ENCODE measurements at places on chromosomes 7 and 10.

DNA sequence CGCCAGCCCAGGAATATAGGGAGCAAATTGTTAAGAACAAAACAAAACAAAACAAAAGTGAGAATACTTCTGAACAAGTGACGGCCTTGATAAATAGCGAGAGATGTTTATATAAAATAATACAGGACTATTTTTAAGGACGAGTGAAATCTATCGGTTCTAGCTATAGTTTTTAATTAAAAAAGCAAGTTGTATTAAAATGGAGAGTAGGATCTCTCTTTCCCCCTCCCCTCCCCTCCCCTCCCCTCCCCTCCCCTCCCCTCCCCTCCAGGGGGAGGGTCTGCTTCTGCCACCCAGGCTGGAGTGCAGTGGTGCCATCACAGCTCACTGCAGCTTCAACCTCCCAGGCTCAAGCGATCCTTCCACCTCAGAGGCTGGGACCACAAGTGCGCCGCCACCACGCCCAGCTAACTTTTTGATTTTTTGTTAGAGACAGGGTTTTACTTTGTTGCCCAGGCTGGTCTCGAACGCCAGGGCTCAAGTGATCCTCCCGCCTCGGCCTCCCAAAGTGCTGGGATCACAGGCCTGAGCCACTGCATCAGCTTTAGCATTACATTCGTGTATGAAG is 440 bp upstream of the TCAF1 start:
- no peak overlapping the region for H3K27ac ChIP-seq
- no peaks in the 10 kb centered on the region for H3K36me3 ChIP-seq
- no peaks in the 10 kb centered on the region for H3K27me3 ChIP-seq
- H3K4me1 ChIP-seq, result peaks cover 12% of the 10 kb centered on the region

DNA sequence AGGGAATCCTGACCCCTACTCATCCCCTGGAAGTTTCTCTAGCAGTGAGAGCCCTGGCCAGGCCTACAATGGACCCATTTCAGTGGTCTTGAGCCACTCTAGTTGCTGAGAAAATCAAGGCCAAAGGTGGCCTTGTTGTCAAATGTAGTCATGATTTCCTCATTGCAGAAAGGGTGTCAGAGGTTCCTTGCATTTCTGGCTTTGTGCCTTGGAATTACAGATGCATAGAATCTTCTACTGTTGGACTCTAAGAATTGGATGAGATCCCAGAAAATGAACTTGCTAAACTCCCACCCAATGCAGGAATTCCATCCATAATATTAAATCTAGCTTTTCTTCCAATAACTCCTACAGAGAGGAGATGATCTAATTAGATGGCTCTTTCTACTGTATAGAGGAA is 12.2 kb downstream of the CPA2 start:
- H3K27me3 ChIP-seq, result no peaks in the 10 kb centered on the region
- H3K4me1 ChIP-seq, result no peaks in the 10 kb centered on the region
- DNase-seq, result no peak

GRCh38 chr10:33805831-33806230 is 471.4 kb upstream of the NRP1 start:
- H3K4me1 ChIP-seq, result no peaks in the 10 kb centered on the region
- no peak overlapping the region for H3K27ac ChIP-seq
- no peaks in the 10 kb centered on the region for H3K36me3 ChIP-seq
- DNase-seq, result no peak
- no peak overlapping the region for H3K4me3 ChIP-seq

- peaks cover 66% of the 10 kb centered on the region for H3K36me3 ChIP-seq
- H3K4me1 ChIP-seq, result peaks cover 52% of the 10 kb centered on the region
- H3K27ac ChIP-seq, result peak overlapping the region; percentile 81
- peak overlapping the region; percentile 79 for H3K4me3 ChIP-seq
- H3K27me3 ChIP-seq, result no peaks in the 10 kb centered on the region
- DNase-seq, result no peak
These were observed 3.8 kb downstream of the GIMAP1 start for GRCh38 chr7:150719960-150720891.

DNA sequence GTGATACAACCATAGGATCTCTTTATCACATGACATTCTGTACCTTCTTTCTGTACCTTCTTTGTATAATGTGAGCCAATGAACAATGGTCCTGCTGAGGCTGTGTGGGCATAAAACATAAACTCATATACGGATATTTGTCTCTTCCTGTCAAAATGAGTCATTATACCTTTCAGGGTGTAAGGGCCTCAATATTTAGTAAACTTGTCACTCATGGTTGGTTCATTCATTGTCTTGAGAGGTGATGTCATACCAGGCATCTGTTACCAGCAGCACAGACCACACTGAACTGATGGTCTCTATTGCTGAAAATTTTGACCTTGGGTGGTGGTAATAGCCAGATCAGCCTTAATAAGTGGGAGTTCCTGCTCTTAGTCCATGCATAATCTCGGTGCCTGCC is 287.6 kb upstream of the TPK1 start:
- no peak for DNase-seq
- H3K36me3 ChIP-seq, result no peaks in the 10 kb centered on the region
- no peak overlapping the region for H3K4me3 ChIP-seq
- no peaks in the 10 kb centered on the region for H3K4me1 ChIP-seq
- H3K27me3 ChIP-seq, result no peaks in the 10 kb centered on the region
- H3K27ac ChIP-seq, result no peak overlapping the region

GRCh38 chr10:22598478-22598877 is 115.9 kb downstream of the PIP4K2A start:
- H3K36me3 ChIP-seq, result peaks cover 42% of the 10 kb centered on the region
- peaks cover 72% of the 10 kb centered on the region for H3K4me1 ChIP-seq
- peak overlapping the region; percentile 25 for H3K27ac ChIP-seq
- H3K4me3 ChIP-seq, result no peak overlapping the region
- H3K27me3 ChIP-seq, result no peaks in the 10 kb centered on the region

- no peaks in the 10 kb centered on the region for H3K27me3 ChIP-seq
- H3K27ac ChIP-seq, result no peak overlapping the region
- no peaks in the 10 kb centered on the region for H3K4me1 ChIP-seq
These were observed 98.2 kb downstream of the MAPK8 start for GRCh38 chr10:48404646-48405045.

DNA sequence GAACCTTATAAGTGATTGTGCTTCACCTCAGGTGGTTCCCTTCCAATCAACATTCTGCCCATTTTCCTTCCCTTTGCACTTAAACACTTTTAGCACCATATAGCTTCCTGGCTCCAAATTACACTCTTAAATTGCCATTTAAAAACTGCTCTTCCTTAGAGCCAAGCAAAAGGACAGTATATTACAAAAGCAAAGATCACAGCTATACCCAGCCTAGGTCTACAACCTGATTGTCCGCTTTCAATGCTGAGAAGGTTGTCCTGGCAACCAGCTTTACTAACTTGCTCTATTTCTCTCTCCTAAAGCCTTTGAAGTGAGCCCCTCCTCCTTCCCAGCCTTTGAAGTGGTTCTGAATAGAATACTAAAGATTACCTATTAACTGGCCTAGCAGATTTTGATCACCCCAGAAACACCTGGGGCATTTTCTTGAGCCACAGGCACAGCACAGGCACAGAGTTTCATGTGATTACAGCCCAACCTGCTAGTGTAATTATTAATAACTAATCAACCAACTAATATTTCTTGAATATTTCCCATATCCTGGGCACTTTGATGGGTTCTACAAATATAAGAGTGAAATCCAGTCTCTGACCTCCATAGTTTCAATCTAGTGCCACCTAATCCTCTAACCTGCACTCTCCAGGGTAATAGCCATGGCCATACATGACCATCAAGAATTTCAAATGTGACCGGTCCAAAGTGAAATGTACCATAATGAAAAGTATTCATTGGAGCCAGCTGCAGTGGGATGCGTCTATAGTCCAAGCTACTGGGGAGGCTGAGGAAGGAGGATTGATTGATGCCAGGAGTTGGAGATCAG is 63.6 kb upstream of the TRIM24 start:
- no peaks in the 10 kb centered on the region for H3K4me1 ChIP-seq
- DNase-seq, result no peak
- H3K4me3 ChIP-seq, result no peak overlapping the region
- no peak overlapping the region for H3K27ac ChIP-seq
- no peaks in the 10 kb centered on the region for H3K36me3 ChIP-seq

DNA sequence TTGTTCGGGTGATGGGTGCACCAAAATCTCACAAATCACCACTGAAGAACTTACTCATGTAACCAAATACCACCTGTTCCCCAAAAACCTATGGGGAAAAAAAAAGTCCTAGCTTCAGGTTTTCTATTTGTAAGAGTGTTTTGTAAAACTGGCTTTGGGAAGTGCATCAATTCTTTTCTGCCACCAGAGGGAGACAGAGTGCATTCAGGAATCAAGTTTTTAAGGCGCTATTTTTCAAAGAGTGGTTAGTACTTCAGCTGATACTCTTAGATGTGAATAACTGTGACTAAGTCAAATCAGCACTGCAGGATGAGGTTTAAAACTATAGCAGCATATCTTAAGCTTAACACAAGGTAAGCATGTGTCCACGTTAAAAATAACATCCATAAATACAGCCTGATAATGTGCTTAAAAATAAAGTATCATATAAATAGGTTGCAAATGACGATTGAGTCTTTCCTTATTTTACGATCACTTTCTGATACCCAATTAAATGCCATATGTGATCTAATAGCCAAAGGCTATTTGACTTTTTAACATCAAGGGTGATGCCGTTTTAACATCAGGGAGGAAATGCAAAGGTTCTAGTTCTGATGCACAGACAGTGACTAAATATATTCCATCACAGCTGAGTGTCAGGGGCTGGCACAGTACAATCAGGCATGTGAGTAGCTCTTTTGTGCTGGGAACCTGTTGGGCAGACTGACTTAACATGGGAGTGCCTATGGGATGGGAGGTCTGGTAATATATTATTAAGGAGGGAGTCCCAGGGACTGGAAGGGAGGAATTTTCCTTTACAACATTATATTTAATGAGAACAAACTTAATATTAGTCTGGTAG is 10.6 kb upstream of the LYZL2 start:
- no peaks in the 10 kb centered on the region for H3K4me1 ChIP-seq
- no peak overlapping the region for H3K27ac ChIP-seq
- DNase-seq, result peak; percentile 36
- no peak overlapping the region for H3K4me3 ChIP-seq
- peaks cover 9% of the 10 kb centered on the region for H3K27me3 ChIP-seq
- H3K36me3 ChIP-seq, result no peaks in the 10 kb centered on the region

- H3K27ac ChIP-seq, result no peak overlapping the region
- H3K4me1 ChIP-seq, result peaks cover 17% of the 10 kb centered on the region
- DNase-seq, result no peak
These were observed 150.4 kb downstream of the MAD1L1 start for GRCh38 chr7:2082139-2082998.

- H3K27me3 ChIP-seq, result no peaks in the 10 kb centered on the region
- no peak overlapping the region for H3K4me3 ChIP-seq
- no peaks in the 10 kb centered on the region for H3K4me1 ChIP-seq
These were observed 102.1 kb downstream of the POLL start for GRCh38 chr10:101485681-101486554.

DNA sequence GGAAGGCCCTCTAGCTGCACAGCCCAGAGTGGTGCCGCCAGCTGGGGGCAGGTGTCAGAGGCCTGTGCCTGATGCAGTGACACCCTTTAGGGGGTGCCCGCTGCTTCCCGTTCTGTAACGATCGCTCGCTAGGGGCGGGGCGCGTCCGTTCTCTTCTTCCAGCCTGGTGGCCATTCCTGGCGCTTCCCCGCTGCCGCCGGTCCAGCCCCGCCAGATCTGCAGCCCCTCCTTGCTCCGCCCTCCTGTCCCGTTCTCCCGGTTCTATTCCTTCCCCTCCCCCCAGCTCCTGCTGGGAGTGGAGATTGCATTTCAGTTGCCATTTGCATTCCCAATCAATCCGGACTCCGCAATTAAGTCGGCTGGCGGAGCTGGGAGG is 39.2 kb downstream of the AGAP3 start:
- DNase-seq, result no peak
- no peaks in the 10 kb centered on the region for H3K27me3 ChIP-seq
- H3K4me3 ChIP-seq, result no peak overlapping the region

DNA sequence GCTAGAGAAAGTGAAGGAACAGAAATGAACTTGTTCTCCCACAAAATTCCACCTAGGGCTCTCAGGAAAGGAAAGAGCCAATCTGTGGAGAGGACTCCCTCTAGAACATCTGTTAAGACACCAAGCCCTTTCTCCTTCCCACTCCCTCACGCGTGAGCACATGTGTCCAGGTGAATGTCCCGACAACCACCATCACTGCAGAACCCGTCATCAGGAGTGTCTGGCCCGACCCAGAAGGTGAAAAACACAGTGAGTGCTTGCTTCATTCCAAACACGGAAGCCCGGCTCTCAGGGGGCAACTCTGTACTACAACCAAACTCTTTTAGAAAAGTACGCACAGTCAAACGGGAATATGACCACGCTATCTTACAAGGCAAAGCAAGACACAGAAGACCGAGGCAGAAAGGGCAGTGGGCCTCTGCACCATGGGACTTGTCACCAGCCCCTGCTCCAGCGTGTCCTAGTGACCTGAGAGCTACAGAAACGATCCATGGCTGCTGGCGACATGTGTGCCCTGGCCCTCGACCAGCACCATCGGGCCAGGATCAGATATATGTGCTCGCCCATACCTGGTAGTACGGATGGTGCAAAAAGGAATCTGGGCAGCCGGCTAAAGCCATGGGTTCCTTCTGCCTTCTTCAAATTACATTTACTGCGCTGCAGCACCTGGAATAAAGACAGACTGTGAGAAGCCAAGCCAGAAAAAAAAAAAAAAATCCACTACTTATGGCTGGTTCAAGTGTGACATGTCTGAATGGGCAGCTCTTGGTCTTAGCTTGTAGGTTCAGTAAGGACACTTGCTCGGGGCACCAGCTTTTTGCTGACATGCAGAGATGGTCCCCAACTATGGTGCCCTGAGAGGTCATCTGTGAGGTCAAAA is 50.8 kb downstream of the GRB10 start:
- no peaks in the 10 kb centered on the region for H3K36me3 ChIP-seq
- no peak overlapping the region for H3K4me3 ChIP-seq
- no peaks in the 10 kb centered on the region for H3K27me3 ChIP-seq
- no peak overlapping the region for H3K27ac ChIP-seq
- no peaks in the 10 kb centered on the region for H3K4me1 ChIP-seq
- DNase-seq, result no peak

- H3K36me3 ChIP-seq, result no peaks in the 10 kb centered on the region
- no peak overlapping the region for H3K27ac ChIP-seq
- DNase-seq, result no peak
- H3K4me1 ChIP-seq, result no peaks in the 10 kb centered on the region
- H3K4me3 ChIP-seq, result no peak overlapping the region
These were observed 6.4 kb upstream of the SOSTDC1 start for GRCh38 chr7:16471933-16472332.

- H3K36me3 ChIP-seq, result no peaks in the 10 kb centered on the region
- H3K4me1 ChIP-seq, result no peaks in the 10 kb centered on the region
- H3K27me3 ChIP-seq, result no peaks in the 10 kb centered on the region
- no peak overlapping the region for H3K27ac ChIP-seq
- DNase-seq, result no peak
- no peak overlapping the region for H3K4me3 ChIP-seq
These were observed 139.3 kb upstream of the KLF6 start for GRCh38 chr10:3924344-3924743.

DNA sequence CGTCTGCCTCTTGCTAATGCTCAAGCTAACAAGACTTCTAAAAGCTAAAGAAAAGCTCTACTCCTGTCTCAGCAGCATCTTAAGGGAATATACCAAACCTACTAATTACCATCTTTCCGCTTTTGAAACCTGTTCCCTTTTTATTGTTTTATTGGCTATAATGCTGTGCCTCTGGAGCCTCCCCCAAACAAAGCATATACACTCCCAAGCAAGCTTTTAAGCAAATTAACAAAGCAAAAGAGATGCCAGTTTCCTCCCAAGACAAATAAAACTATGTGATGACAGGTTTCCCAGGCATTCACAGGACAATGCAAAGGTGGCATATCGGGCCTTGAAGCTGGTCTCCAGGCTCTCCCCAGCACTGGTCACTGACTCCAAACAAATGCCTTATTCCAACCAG is 52.9 kb downstream of the SLC37A3 start:
- no peak overlapping the region for H3K27ac ChIP-seq

GRCh38 chr7:157210682-157211081 is 72.0 kb downstream of the UBE3C start:
- peaks cover 41% of the 10 kb centered on the region for H3K36me3 ChIP-seq
- H3K4me3 ChIP-seq, result no peak overlapping the region
- H3K27me3 ChIP-seq, result no peaks in the 10 kb centered on the region
